Hematopoietic multipotent progenitor cell treated with erythropoietin and hydrocortisone succinate and interleukin-3 and kit ligand, for 17 days (in vitro differentiated cells): ENCODE measurements at places on chromosomes 11 and 22.

DNA sequence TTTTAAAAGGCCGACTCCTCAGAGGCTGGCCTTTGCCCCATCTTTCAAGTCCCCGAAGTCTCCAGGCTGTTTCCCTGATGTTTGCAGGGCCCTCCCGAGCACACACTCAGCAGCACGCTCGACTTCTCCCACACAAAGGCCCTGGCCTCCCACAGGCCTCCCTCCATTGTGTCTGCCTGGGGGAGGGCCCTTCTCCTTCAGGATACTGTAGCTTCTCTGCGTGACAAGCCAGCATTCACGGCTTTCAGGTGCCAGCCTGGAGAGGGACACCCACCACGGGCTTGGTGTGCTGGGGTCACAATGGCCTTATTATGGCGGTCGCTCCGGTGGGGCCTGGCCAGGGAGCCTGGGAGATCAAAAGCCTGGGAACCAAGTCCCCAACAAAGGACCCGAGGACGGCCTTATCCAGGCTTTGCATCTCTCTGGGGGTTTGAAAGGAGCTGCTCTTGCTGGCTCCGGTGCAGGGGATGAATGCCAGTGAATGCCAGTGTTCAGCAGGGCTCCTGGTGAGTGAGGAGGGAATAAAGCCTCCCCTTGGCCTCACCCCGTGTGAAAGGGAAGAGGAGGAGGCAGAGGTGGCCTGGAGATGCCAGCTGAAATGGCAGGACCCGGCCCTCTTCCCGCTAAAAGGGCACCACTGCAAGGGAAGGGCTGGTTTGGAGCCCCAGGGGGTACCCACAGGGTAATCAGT lies 55.0 kb downstream of the TRAF6 start:
- no peak for DNase-seq

GRCh38 chr11:2397005-2397404 lies 3.5 kb upstream of the TSSC4 start:
- DNase-seq, result no peak

DNA sequence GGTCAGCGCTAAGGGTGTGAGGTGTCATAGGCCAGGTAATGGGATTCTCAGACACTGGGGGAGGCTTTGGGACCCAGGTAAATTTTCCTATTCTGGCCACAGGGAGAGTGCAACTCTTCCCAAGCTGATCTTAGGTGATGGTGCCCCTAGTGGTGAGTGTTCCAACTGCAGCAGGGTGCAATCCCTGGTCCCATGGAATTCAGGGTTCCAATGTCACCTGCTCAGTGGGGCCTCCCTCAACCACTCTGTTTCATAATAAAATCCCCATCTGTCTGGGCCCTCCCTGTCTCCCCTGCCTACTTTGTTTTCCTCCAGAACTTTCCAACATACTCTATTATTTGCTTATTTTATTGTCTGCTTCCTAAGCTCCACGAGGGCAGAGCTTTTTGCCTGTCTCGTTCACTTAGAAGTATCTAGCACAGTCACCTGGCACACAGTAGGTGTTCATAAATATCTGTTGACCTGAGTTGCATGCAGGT lies 2.9 kb upstream of the SGSM1 start:
- DNase-seq, result peak; percentile 54

DNA sequence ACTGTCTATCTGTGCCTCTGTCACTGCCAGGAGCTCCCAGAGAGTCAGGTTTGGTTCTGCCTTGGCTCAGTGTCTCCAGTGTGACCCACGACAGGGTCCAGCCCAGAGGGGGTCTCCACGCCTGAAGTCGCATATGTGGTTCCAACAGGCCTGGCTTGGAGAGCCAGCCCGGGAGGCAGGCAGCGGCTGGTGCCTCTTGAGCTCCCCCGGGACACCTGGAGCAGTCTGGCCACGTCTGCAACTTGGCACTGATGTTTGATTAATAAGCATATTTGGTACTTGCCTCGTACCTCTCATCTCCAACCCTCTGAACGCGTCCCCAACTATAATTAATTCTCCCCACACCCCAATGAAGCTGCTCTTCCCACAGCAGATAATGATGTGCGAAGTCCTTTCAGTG lies 31.7 kb upstream of the SHISAL1 start:
- no peak for DNase-seq

- no peak for DNase-seq
Measured at GRCh38 chr11:93766504-93766903, 17.6 kb upstream of the MED17 start.

DNA sequence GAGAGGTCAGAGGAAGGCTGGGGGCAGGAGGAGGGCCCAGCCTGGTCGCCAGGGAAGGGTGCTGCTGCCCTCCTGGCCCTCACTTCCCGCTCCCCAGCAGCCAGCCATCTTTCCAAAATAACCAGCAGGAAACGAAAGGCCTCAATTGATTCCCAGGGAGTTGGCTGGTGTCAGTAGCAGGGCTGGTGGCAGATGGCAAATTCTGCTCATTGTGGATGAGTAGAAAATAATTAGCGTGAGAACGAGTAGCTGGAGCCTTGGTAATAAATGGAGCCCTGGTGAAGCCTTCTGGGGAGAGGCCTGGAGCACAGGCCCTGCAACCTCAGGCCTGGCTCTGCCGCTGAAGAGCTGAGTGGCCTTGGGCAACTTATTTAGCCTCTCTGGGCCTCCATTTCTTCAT lies 31.3 kb downstream of the DAGLA start:
- DNase-seq, result no peak

- DNase-seq, result no peak
Measured at GRCh38 chr11:117384045-117384444, 56.4 kb downstream of the CEP164 start.

- no peak for DNase-seq
Measured at GRCh38 chr11:122033193-122033592, 82.8 kb downstream of the BLID start.

- no peak for DNase-seq
Measured at GRCh38 chr11:34185926-34186841, 80.8 kb downstream of the NAT10 start.

DNA sequence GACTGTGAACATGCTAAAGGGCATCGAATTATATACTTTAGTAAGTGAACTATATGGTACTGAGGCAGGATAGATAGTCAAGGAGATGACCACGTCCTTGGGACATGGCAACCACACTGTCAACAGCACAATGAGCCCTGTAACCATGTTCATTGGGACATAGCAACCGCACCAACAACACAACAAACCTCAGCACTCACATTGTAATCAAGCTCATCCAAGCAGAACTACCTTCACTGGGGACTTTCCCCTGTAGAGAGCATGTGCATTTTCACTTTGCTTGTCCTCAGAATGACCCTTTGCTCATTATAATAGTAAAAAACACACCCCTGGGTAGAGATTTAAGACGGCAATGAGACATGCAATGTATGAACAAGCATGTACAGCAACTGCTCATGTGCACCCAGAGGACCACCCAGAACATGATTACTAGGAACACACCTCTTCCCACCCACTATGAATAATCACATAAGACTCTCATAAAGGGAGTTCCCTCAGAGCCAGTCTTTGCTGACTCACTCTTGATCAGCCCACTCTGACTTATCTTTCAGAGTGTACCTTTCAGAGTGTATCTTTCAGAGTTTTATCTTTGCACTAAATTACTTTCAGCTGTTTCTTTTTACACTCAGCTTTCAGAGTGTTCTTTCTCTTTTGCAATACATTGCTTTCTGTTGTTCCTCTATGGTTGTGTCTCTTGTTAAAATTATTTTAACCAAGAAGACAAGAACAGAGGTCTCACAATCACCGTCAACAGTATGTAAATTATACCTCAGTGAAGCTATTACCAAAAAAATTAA lies 4.1 kb upstream of the PLAAT2 start:
- peak; percentile 83 for DNase-seq

DNA sequence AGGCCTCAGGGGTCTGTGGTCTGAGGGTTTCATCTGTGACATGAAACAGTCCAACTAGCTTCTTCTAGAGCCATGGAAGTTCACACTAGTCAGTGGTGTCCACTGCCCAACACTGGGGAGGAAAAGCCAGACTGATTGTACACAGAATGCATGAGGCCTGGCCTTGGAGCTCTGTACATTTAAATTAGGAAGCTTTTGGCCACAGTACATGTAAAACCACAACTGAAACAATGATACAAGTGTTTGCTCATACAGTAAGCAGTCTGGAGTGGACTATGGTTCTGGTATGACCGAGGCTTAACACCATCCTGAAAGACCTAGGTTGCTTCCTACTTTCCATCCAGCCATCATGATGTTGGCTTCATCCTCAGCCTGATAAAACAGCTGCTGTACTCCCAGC lies 73.8 kb upstream of the SESN3 start:
- no peak for DNase-seq

- DNase-seq, result no peak
Measured at GRCh38 chr11:66020618-66021357, 5.5 kb downstream of the CATSPER1 start.

DNA sequence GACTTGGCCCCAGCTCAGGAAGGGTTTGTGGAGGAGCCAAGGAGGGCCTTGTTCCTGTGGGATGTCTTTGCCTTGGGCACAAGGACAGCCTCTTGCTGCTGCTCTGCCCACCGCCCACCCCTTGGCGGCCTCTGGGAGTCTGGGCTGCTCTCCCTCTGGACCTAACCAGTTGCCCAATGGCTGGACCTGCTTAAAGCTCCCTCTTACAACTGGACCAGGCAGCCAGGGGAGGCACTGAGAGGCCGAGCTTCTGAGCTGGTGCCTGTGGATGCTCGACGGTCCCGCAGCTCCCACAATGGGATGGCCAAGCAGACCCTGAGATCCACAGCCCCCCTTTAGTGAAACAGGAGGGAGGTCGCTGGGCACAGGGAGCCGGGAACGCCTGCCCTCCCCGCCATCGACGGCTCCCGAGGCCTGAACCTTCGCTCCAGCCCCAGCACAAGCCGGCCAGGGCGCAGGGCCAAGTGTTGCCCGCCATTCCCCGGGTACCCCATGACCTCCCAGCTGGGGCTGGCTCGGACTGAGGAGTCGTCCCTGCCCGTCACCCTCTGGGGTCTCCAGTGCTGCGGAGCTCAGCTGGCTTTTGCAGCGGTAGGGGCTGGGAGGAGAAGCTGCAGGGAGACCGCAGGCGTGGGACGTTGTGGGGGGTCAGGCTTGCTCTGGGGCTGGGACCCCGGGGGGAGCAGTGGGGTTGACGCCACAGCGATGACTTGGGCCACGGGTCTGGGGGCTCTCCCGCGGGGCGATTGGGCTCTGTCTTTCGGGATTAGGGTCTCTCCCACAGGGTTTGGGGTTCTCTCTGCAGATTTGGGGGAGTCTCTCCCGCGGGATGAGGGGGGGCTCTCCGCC lies 584 bp upstream of the GAL start:
- no peak for DNase-seq

- no peak for DNase-seq
Measured at GRCh38 chr11:71466358-71466757, 13.4 kb downstream of the NADSYN1 start.

DNA sequence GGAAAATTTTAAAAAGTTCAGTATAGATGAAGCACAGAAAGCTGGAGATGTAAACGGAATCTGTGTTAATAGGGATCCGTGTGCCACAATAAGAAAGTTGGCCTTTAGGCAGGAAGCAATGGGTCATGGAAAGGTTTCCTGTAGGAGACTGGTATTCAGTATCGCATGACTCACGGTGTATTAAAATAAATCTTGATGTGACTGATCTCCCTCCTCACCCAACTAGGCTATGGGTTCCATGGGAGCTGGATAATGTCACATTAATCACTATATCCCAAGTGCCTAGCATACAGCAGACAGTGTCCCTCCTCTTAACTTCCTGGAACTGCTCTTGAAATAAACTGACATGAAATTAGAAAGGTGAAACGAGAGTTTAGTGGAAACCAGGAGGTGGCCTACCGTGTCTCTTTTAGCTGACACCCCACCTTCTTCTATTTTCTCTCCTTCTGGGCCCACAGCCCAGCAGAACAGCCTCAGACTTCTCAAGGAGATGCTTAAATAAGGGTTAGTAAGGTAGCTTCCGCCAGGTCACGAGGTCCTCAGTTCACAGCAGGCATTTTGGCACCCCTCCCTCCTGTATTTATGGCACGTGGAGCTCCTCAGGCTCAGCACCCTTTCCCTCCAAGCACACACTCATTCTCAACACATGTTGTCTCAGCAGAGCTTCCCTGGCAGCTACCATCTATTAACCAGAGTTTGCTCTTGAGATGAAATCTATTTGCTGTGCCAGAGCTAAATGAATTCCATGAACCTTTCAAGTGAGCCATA lies 118.8 kb downstream of the NXPE2 start:
- no peak for DNase-seq

- no peak for DNase-seq
Measured at GRCh38 chr11:28517621-28518020, 409.4 kb downstream of the METTL15 start.

DNA sequence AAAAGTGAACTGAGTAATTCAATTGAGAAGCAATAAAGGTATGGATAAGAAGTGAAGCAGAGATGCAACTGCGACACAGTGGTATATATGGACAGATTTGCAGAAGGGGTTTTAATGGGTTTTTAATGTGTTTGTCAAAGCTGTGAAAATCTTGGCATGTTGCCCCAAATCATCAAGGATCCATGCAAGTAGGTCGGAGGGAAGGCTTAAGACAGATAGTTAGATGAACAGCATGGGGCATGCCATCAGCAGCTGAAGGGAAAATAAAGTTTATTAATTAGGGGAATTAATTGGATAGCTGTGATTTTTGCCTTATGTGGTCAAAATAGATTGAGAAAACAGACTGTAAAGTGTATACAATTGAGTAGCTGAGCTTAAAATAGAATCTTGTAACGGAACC lies 840.1 kb downstream of the JRKL start:
- no peak for DNase-seq

DNA sequence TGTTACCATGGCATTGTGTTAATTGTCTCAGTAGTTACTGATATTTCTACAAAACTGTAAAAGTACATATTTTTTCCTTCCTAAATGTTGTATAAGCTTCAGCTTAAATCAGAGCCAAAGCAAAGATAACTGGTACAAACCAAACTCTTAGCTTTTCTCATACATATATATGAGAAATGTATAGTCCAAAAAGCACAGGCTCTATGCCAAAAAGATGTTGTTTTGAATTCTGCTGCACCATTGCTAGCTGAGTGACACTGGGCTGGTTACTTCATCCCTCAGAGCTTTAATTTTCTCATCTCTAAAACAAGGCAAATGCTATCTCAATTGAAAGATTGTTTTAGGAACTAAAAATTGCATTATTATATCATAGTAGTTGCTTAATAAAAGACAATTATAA lies 6.7 kb upstream of the GRIA4 start:
- DNase-seq, result no peak

DNA sequence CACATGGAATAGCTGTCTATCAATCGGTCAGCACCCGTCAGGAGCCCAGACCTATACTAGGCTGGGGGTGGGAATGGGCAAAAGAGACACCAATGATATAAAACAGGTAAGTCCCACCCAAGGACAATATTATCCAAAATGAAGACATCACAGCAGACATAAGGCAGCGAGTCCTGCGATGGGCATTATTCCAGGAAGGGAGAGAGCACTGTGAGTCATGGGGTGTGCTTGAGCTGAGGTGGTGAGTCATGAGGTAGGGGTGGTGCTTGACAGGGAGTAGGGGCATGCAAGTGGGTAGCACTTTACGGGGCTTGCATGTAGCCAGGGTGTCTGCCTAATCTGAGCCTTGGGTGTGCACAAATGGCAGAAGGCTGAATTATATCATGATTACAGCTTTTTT lies 605.0 kb upstream of the CADM1 start:
- no peak for DNase-seq
